ENCODE measurements at places on chromosomes 11 and 22.

DNA sequence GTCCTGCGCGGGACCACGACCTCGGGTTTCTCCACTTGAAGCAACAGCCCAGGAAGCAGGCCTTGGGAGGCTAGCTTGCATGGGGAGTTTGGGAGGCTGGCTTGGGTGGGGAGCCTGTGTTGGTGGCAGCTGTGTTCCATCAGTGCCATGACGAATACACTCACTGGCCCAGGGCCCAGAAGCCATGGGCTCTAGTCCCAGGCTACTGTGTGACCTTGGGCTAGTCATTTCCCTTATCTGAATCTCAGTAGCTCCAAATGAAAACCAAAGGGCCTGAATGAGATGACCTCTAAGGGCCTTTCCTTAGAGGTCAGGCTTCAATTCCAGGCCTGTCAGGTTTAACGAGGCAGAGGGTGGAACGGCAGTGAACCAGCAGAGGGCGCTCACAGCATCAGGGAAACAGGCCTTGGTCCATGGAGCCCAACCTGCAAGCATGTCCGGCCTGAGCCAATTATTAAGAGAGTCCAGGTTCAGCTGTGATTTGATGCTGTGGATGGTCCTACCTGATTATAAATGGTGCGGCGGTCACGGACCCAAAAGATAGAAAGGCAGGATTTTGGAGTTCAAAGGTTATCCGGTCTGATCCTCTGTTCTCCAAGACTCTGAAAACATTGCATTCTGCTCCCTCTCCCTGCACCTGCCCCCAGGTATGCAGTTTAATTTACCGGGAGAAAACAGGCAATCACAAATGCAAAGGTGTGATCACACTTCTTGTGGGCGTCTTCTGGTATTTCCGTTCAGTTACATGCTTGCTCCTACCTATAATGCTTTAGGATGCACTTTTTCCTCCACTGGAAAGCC is 15.9 kb downstream of the PTPN5 start:
- DNase-seq = peak; percentile 43

DNA sequence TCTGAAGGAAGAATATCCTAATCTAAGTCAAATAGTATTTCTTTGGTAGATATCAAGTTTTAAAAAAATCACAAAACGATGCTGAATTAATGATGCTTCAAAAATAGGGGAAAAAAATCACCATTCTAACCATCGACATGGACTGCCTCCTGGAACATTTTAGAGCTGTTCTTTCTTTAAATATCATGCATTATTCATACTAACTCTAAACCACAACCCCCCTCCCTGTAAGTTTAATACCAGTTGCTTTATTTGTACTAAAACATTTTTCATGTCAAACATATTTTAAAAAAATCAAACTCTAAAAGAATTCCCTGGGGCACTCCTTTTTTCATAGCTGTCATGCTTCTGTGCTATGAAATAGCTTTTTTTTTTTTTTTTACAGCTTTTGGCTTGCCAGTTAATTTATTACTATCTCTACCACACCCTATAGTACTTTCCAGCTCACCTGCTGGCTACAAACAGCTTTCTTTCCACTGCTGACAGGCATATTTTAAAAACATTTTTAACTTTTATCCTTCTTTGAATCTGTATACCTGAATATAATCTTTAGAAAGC is 256.9 kb downstream of the SOX6 start:
- DNase-seq = no peak

- no peak for DNase-seq
Observed at GRCh38 chr11:1435820-1436467, 46.2 kb downstream of the BRSK2 start.

DNA sequence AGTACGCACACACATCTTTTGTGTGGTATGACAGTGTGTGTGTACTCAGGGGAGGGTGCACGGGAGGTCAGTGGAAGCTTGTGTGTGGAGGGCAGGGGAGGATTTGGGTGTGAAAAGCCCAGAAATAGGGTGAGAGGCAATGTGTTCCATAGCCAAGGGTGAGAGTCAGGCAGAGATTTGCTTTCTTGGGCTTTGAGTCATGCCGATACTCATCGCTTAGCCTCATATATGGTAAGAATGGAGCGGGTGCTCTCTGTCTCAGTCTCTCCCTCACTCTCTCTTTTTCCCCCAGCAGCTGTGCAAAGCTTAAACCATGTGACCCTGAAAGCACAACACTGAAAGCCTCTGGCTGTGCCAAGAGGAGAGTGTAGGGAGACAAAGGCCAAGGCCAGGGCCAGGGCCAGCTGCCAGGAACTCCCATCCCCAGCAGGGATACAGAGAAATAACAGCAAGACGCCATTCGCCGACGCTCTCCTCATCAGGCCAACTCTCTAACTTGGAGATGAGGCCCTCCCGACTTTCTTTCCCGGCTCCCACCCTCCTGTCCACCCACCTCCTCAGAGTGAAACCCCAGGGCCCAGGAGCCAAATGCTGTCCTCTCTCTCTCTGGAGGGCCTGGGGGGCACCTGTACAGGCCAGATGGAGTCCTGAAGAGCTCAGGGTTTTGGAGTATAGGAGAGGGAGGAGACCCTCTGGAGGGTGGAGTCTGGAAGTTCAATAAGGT is 20.3 kb upstream of the MICAL3 start:
- DNase-seq = no peak

DNA sequence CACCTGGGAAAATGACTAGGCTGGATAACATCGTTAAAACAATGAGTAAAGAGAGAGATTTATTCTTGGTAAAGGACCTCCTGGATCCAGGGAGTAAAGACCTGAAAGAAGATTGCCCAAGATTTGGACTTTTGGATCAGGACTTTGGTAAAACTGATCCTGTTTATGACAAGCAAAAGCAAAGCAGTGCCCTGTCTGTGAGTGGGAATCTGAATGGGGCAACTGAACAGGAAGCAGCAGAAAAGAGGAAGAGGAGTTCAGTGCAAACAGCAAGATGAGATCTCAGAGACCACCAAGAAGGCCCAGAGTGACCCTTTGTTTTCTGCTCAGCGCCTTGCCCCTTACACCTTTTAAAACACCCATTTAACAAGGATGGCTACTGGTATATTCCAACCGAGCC is 122.0 kb downstream of the VPREB1 start:
- no peak for DNase-seq

- DNase-seq = no peak
Observed at GRCh38 chr11:104524254-104524653, 360.3 kb upstream of the PDGFD start.

GRCh38 chr11:1005928-1006327 is 30.6 kb downstream of the MUC6 start:
- DNase-seq = no peak

GRCh38 chr11:94678236-94678635 is 89.9 kb upstream of the AMOTL1 start:
- no peak for DNase-seq

DNA sequence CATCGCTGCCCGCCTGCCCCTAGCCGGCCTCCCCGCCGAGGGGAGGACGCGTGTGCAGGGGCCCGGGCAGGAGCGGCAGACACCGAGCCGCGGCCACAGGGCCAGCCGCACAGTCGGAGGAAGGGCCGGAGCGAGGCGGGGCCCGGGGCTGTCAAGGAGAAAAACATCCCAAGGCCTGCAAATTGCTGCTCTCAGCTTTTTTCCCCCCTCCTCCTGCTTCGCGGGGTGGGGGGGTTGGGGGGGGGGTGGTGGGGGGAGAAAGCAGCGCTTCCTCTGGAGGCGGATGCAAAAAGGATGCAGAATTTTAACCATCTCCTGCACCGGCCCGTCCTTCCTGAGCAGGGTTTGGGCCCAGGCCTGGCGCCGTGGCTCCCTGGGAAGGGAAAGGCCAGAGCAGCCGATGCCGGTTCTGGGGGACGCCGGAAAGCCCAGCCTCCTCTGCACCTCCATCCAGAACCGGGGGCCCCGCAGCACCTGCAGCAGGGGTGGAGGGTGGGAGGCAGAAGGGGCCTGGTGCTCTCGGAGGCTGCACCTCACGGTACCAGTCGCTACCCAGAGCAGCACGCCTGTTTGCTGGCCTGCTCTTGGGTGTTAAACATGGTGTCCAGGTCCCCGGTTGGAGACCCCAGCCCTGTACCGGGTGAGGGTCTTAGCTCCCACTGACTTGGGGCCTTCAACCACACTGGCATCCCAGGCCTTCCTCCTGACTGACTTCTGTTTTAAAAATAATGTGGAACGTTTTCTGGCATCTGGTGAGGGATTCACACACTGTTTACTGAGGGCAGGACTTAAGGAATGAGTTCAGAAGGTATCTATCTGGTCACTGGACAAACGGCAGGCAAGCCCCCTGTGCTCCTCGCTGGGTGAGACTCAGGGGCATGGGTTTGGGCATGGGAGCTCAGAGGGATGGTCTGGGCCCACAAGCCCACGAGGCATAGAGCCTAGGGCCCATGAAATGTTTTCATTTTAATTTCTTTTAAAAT is 77.4 kb upstream of the WNT7B start:
- peak; percentile 19 for DNase-seq

DNA sequence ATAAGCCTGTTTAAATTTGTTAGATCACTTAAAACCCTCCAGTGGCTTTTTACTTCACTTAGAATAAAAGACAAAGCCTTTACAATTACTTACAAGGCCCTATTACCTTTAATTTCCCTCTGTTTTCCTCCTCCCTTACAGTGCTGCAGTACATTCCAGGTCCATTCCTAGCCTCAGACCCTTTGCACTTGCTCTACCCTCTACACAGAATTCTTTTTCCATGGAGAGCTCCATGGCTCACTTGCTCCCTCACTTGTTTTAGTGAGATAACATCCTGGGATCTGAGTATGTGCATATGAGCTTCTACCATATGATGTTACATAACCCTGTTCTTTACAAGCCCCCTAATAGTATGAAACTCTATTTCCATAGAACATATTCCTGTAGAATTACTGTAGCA is 24.4 kb downstream of the ZNF214 start:
- no peak for DNase-seq

GRCh38 chr22:44260216-44261035 is 52.3 kb downstream of the SHISAL1 start:
- peak; percentile 8 for DNase-seq

GRCh38 chr22:44567846-44568493 is 69.9 kb upstream of the RTL6 start:
- peak; percentile 53 for DNase-seq

GRCh38 chr11:92671081-92671480 is 298.4 kb upstream of the MTNR1B start:
- no peak for DNase-seq

- no peak for DNase-seq
Observed at GRCh38 chr11:30150425-30150824, 80.4 kb upstream of the FSHB start.

- DNase-seq = no peak
Observed at GRCh38 chr11:125690006-125690405, 9.4 kb upstream of the ACRV1 start.

DNA sequence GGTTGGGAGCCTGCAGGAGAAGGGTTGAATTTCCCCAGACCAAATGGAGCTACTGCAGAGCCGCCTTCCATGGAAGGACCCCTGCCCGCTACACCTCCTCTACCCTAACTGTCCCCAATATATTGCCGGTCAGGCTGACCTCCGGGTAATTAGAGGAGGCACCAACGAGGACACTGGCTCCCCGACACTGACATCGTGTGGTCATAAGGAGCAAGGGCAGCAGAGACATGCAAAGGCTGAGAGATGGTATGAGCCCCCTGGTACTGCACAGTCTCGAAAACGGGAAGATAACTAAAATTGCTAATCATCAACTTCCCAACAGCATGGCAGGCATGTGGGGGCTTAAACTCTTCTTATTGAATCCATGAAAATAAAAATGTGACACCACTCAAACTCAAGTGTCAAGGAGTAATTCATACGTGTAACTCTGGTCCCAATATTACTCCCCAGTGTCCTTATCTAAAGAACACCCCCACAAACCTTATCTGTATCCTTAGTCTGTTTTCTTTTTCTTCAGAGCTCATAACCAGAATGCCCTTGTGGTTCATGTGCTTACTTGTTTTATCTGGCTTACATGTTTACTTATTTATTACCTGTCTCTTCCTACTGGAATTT is 4.4 kb downstream of the CAVIN3 start:
- DNase-seq = no peak

GRCh38 chr11:66286699-66287098 is 2.2 kb downstream of the YIF1A start:
- no peak for DNase-seq

GRCh38 chr11:64455456-64456261 is 96.7 kb downstream of the RPS6KA4 start:
- DNase-seq = no peak

DNA sequence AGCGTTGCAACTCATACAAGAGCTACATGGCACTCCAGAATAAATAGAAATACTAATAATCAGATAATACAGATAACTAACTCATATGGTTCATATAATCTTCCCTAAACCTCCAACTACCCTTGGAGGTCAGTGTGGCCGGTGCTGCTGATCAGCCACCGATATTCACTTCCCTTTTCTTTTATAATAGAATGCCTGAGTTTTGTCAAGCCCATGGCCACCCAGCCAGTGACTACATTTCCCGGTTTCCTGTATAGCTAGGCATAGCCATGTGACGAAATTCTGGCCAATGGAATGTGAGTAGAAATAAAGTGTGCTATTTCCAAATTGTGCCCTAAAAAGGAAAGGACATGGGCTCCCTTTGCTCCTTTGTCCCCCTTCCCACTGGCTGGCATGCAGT is 5.9 kb upstream of the CAT start:
- no peak for DNase-seq

- DNase-seq = no peak
Observed at GRCh38 chr11:30411383-30411782, 88.5 kb downstream of the ARL14EP start.

DNA sequence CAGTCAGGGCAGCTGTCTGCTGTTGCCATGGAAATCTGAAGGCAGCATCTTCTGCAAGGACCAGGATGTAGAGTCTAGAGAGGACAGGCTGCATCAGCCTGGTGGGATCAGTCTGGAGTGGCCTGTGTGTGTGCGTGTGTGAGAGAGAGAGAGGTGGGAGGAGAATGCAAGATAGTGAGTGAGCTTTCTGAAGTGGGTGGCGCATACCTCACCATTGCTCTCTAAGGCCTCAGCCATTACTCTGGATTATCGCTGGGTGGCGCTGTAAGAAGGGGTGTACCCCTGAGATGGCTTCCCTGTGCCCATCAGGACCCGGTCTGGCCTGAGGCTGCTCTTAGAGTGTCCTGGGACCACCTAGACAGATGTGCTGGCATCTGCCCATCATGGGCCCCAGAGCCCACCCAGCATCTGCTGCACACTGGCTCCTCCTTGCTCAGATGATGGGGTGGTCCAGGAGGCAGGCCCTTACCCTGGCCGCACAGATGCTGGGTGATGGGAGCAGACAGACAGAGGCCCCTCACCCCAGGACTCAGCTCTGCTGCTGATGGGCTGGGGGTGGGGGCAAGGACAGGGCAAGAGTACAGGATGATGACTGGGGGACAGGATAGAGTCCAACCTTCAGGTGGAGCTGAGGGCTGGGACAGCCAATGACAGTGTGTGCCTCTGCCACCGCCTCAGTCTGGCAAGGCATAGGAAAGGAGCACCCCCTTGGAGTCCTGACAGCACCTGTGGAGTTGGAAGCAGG is 25.7 kb upstream of the TUB start:
- DNase-seq = no peak

Measured in activated T-cell treated with anti-CD3 and anti-CD28 coated beads, Interleukin-2, amount 50 U/mL, for 1 hour (primary cell).